Activated naive CD4-positive, alpha-beta T cell treated with anti-CD3 and anti-CD28 coated beads, Interleukin-2, amount 50 U/mL, for 72 hours (primary cell): ENCODE measurements at places on chromosomes 3 and 15. TPM values are rescaled to one million over a fixed set of nuclear protein-coding genes. Genes with fewer than 3 reads are reported as not detected.

The MFAP1 gene
- 50.2 TPM for total RNA-seq

DNA sequence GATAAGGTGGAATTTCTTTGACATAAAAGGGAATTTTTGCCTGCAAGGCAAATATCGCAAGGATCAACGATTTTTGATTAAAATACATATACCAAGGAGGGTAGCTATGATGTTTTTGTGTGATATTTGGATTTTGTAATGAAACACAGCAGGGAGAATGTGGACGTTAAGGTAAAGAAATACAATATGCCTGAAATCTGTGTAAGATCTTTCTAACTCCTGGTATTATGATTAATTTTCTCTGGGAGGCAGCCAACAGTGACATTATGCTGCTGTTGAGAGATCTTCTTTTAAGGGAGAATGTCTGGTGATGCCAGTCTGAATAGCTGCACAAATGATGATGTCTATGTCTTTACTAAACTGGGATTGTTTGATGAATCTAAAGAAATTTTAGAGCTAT, 972.2 kb downstream of the SQOR start:
- DNase-seq: no peak

The ZIC1 gene
- not detected for total RNA-seq

DNA sequence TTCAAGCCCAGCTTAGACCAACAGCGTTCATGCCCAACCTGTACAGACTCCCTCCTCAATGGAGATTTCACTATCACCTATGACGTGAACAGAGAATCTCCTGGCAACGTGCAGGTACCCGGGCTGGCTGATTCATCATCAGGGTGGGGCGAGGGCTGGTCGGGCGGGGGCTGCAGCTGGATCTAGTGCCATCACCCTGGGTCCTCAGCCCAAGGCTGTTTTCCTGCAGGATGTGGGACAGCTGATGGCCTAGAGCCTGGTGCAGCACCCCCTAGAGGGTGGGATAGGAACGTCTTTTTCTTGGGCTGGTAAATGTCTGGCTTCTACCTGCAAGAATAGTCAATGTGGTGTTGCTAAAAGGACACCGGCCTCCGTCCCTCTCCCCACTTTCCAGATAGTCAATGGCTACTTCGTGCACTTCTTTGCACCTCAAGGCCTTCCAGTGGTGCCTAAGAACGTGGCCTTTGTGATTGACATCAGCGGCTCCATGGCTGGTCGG, 4.4 kb downstream of the ITIH3 start:
- peak; percentile 40 for DNase-seq

DNA sequence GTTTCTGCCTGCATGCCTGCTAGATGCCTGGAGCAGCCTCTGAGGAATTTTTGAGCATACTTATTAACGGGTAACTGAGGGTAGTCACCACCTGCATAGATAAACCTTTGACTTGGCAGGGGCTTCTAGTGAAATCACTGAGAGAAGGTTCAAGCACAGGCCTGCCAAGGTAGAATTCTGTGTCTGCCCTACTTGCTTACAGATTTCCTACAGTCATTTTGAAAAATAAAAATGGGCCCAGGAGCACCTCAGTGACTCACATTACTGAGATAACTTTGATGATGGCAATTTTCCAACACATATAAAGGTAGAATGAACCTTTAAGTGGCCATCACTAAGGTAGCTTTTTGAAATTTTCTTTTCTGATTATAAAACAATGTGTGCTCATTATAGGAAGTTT, 10.8 kb downstream of the CRTAP start:
- no peak for DNase-seq

DNA sequence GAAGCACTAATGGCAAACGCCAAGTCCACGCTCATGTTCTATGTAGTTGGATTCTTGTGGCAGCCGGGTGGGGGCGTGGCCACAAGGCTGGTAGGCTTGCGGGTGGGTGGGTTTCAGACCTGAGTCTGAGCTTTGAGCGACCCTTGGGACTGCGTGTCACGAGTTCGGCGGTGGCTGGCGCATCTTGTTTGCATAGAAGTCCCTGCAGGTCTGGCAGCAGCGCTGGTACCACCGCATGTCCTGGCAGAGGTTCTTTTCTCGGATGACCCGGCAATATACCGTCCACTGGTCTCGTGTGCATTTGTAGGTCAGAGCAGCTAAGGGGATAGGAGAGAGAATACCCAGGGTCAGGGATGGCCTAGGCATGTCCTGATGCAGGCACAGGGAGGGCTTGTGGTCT, 241.0 kb upstream of the LYSMD4 start:
- DNase-seq: no peak

DNA sequence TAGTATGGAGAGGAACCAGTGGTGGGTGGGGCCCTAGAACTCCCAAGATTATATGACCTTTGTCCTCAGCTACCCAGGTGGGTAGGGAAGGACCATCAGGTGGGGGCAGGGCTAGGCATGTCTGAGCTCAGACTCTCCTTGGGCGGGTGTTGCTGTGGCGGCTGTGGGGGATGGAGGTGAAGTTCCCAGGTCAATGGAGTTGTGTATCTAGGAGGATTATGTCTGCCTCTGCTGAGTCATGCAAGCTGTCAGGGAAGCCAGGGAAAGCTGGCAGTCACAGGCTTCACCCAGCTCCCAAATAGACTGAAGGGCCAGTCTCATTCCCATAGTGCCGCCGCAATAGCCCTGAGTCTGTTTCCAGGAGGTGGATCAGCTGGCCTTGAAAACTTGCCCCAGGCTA, 139.7 kb upstream of the CFAP20DC start:
- no peak for DNase-seq

DNA sequence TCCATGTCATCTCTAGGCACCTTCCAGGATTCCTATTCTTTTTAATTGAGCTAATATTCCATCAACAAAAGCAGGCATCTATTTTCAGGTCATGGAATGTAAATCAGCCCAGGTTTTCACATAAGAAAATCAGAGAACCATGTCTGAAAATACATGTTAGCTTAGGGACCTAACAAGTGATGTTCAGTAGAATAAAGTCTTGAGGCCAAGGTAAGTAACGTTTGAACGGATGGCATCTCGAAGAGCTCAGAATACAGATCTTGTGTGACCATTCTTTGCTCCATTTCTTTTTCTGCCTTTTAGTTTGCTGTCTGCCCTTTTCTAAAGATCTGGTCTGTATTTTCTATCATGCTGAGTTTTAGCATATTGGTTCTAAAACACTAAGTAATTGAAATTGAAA, 16.5 kb upstream of the KCNMB2 start:
- no peak for DNase-seq

GRCh38 chr15:88917760-88918159, 4.6 kb upstream of the MFGE8 start:
- DNase-seq: no peak

- DNase-seq: no peak
Measured at GRCh38 chr3:114052216-114052615, 4.1 kb downstream of the CCDC191 start.

- DNase-seq: no peak
Measured at GRCh38 chr15:60426870-60427508, 29.2 kb upstream of the ANXA2 start.

GRCh38 chr3:151609491-151609890, 124.2 kb upstream of the AADACL2 start:
- no peak for DNase-seq

The GOLGA6B gene
- not detected for total RNA-seq

DNA sequence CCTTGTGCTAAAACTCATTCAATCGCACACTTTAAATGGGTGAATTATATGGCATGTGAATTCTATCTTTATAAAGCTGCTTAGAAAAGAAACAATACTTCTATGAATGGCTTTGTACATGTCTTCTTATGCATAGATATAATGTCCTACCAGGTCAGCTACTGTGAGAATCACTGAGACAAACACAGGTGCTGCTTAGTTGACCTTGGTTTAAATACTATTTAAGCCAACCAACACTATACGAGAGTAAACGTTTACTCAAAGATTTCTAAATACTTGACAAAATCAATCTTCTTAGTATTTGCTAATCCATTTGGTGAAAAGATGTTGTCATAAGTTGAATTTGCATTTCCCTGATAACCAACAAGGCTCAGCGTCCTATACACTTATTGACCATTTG, 260.3 kb downstream of the ADAMTS17 start:
- no peak for DNase-seq

The VPS8 gene
- 72.4 TPM for total RNA-seq

DNA sequence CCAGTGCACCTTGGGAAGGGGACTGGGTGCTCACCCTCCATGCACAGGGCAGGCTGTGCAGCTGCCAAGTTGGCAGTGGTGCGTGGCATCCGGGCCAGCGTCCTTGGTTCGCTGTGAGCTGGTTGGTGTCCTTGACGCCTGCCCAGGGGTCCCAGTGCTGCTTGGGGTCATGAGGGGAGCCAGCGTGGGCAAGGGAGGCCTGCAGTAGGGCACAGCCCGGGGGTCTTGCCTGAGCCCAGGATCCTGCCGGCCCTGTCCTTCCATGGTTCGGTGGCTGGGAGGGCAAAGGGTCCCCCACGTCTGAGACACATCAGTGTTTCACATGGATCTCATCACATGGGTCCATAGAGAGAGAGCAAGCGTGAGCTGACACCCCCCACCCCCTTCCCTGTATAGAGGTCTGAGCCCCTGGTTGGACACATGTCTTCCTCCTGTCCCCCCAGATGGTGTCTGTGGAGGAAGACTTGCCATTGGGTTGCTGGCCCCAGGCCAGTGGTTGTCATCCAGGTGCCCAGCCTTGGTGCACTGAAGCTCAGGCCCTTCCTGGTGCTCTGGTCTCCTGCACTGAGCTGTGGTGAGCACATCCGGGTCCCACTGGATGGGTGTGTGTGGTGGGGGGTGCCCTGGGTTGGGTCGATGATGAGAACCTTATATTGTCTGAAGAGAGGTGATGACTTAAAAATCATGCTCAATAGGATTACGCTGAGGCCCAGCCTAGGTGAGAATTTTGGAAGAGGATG, 232.3 kb downstream of the SNRPN start:
- DNase-seq: no peak

DNA sequence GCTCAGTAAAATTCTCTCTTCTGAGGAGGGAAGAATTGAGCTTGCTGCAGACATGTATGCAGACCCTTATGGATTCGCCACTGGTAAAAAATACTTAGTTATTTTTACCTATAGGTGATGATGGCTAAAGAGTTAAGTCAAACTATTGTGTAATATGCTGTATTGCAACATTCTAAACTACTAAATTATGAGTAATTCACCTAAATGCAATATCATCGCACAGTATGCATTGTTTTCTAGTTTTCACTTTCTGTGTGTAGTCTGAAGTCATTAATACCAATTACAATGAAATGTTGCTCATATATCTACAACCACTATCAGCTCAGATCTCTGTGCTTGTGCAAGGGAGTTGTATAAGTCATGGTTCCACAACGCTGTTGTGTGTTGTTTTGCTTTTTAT, 48.7 kb upstream of the ROBO2 start:
- no peak for DNase-seq

The LTK gene
- 0.51 TPM for total RNA-seq

GRCh38 chr3:186849374-186849975, 7.0 kb downstream of the ADIPOQ start:
- no peak for DNase-seq

The PSMD6 gene
- total RNA-seq: 87.1 TPM

DNA sequence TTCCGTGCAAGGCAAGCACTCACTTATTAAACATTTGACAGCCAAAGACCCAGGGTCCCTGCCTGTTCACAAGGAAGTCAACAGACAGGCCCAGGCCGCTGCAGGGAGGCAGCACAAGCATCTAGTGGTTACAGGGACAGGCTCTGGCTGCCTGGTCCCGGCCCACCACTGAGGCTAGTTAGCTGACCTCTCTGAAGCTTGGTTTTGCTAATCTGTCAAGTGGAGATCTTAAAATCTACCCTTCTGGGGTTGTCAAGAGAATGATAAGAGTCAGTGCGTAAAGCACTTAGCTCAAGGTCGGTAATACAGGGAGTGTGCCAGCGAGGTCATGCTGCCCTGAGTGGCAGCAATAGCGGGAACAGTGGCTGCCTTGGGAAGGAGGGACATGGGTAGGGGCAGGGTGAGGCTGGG, 6.0 kb downstream of the GNB5 start:
- DNase-seq: no peak

The CHRFAM7A gene
- total RNA-seq: not detected

DNA sequence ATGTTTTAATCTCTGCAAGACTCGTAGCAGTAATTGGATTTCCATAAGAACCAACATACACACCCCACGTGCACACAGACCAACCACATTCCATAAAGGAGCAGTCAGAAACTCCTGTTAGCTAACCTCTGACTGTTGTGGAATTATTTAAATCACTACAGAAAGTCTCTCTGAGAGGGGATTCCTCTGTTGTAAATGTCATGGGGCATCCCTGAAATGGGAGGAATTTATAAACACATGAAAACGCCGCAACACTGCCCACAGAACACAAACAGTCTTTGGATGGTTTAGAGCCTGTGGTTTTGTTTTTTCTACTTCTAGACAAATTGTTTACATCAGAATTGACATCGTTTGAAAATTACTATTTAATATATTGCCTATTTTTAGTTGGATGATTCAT, 740.1 kb upstream of the GRM7 start:
- no peak for DNase-seq

The FAM3D gene
- not detected for total RNA-seq

The SLC12A1 gene
- not detected for total RNA-seq

The GPR149 gene
- not detected for total RNA-seq

GRCh38 chr3:124563376-124563775, 166.9 kb upstream of the UMPS start:
- no peak for DNase-seq

The GOLGA8O gene
- total RNA-seq: 1.5 TPM

GRCh38 chr3:140092848-140093536, 158.0 kb downstream of the CLSTN2 start:
- DNase-seq: no peak

The CCR9 gene
- total RNA-seq: not detected

The NANOGP8 gene
- total RNA-seq: not detected

DNA sequence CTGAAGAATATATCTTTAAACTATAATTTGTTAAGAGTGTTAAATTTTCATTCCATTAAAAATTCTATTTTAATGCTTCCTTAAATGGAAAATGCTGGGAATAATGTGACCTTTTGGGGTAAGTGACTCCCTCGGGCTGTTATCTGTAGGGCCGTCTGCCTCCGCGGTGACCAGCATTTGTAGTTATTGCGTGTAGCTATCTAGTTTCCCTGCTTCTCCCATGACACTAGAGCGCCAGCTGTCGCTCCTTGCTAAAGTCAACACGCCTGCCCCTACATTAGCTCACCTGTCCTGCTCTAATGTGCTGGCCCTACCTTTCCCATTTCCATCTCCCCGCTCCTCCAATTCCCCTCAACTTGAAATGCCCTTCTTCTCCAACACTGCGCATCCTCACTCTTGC, 12.4 kb upstream of the CHRM5 start:
- DNase-seq: no peak

DNA sequence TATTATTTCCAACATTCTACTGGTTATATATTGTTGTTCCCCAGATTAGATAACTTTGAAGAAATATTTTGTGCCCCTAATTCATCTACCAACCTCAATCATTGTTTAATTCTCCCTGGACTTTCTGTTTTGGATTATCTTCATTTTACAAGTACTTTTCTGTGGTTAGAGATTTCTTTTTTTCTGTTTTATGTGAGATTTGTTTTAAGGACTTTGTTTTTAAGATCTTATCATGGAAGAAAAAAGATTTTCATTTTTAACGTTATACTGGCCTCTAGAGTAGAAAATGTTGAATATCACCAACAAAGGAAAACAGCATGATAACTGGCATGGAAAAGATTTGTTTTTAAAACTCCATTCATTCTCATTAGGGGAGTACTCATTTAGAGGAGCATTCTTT, 210.9 kb upstream of the KCNMB2 start:
- no peak for DNase-seq

The EFHB gene
- total RNA-seq: 0.91 TPM

The AQP9 gene
- not detected for total RNA-seq

The GOLGA6A gene
- not detected for total RNA-seq

The OSTN gene
- total RNA-seq: not detected
